ENCODE measurements at places on chromosomes 13 and 19. TPM values are rescaled to one million over a fixed set of nuclear protein-coding genes. Genes with fewer than 3 reads are reported as not detected.
A peak's percentile ranks its signal among the peaks of the same experiment; 100 is the strongest.

- no peak for DNase-seq
Measured at GRCh38 chr13:68350554-68350953, 1120.4 kb upstream of the PCDH9 start.

DNA sequence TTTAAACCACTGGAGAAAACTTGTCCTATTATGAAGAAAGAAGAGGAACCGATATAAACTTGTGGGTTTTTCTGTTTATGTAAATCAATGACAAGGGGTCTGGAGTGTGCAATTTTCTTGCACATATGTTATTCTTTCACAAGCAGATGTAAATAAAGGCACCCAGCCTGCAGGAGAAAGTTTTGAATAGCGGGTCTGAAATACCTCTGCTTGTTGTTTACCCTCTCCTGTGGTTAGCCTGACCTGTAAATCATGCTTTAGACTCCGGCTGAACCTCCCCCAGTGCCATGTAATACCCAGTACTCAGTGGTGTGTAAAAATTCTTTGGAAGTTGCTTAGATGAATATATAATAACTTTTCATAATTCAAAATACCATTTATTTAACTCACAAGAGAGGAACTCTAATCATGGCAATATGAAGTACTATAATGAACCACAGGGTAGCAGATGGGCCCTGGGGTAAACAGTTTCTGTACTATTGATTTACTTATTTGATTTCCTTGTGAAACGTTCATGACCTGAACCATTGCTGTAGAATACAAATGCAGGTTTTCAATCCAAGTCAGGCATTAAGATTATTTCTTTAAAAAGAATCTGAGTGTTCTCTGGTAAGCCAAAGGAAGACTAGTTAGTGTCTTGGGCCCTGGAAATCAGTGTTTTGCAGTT lies 245.1 kb downstream of the LMO7 start:
- DNase-seq, result no peak

DNA sequence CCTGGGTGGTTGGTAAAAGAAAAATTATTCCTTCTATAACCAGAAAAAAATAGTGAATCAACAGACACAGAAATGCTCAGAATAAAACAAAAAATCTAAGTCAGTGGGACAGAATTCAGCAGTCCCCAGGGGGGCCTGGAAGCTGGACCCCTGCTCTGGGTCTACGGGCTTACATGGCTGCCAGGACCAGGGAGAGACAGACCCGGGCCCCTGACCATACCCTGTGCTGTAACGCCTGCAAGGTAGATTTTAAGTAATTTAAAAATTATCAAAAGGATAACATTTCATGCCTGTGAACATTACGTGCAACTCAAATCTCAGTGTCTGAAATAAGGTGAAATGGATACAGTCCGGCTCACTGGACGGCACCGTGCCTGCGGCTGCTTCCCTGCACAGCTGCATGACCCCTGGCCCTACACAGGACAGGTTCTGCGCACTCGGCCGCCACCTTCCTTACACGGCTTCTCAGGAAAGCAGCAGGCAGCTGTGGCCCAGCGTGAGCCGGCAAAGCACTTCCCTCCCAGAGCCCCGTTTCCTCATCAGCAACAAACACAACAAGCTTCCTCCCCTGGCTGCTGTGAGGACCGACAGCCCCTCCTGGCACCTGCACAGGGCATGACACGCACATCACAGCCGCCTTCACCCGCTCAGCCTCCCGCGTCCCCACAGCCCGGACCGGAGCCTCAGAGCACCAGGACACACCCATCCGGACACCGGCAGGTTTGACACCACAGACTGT lies 22.2 kb downstream of the RASA3 start:
- peak; percentile 22 for DNase-seq

DNA sequence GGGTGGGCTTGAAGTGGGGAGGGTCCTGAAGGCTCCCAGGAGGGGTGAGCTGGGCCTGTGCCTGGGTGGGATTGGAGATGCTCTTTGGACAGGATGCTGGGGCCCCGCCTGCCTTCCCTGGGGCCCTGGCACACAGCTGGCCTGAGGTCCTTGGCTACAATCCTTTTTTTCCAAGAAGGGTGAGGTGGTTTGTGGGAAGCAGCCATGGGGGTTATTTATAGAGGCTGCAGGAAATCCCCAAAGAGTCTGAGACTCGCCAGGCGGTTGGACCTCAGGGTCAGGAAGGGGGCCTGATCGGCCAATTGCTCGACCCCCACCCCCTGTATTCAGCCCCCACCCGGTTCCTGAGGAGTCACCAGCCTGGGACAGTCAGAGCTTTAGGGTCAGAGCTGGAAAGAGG lies 10.0 kb downstream of the GTPBP3 start:
- no peak for DNase-seq

The WDR88 gene
- not detected for total RNA-seq

The ZGLP1 gene
- total RNA-seq, result 0.95 TPM

The SIGLEC5 gene
- not detected for total RNA-seq

The FSD1 gene
- total RNA-seq, result not detected

The SPRY2 gene
- 69.1 TPM for total RNA-seq

The CYP4F2 gene
- not detected for total RNA-seq

The LGALS14 gene
- not detected for total RNA-seq

The ZNF541 gene
- total RNA-seq, result 0.47 TPM

The PCP2 gene
- not detected for total RNA-seq

The CERS4 gene
- total RNA-seq, result 18.4 TPM
